ENCODE measurements at places on chromosomes 7 and 10.

GRCh38 chr10:31304291-31304970 lies 14.6 kb upstream of the ZEB1 start:
- DNase-seq = no peak

- no peak for DNase-seq
These were observed 96.1 kb downstream of the RNF133 start for GRCh38 chr7:122602800-122603199.

- DNase-seq = no peak
These were observed 95.8 kb downstream of the DKK1 start for GRCh38 chr10:52409928-52410327.

DNA sequence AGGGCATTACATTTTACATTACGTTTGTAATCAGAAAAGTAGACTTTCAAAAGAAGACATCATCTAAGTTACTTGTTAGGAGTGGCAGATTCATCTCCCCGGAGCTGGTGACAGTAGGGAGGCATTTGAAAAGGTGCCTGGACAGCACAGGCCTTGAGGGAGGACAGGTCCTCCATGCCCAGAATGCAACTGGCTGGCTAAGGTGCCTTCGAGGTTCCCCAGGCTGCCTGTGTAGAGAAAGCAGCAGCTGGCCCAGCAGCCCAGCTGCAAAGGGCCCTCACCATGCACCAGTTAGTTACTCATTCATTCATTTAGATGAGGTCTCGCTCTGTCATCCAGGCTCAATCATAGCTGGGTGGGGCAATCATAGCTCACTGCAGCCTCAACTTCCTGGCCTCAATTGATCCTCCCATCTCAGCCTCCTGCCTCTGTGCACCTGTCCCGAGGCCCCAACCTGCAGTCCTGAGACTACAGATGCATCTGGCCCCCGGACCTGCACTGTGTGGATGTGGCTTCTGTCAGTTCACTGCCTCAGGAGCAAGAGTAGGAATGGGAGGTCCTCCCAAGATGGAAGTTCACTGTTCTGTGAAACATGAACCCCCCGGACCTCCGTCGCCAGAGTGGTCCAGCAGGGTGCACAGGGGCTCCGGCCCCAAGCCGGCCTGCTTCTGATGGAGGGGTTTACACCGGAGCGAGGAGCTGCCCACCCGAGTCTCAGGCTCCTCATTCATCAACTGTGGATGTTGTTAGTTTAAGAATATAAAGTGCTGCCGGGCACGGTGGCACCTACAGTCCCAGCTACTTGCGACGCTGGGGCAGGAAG lies 36.6 kb downstream of the PRKAG2 start:
- DNase-seq = no peak

DNA sequence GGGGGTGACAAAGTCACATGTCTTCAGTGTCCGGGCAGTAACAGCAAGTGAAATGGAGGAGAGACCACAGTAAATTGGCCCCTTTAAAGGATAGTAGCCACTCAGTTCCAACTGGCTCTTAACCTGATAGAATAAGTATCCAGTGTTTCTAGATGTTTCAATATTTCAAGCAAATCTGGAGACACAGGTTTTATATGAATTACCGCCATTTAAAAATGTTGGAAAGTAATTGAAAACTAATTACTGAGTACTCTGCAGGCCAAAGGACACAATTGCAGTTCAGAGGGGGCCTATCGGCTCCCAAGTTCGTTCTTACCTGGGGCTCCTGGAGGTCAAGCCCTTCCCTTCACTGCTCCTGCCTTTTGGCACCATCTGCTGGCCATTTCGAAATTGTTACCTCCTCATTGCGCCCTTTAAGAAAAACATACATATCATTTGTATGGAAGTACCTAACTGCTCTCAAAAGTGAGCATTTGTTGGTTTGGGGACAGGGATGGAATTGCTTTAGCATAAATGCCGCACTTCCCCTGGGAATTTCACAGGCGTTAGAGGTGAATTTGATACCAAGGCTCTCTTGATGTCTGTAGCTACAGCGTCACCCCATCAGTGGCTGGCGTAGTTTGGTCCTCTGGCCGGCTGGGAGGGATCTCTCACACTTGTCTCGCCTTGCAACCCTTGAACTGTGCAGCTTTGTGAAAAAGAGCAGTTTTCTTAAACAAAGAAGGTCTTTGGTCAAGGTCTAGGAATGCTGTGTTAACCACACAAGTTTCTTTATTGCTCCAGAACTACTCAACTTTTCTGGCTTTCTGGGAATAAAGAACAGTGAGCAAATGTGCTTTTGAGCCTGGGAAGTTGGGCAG lies 220.0 kb downstream of the ARHGAP21 start:
- DNase-seq = no peak

- DNase-seq = no peak
These were observed 864.9 kb upstream of the ZWINT start for GRCh38 chr10:57225920-57226319.
